Sigmoid colon (tissue), 7 donors: ENCODE measurements at places on chromosomes 13 and 19. TPM values are rescaled to one million over a fixed set of nuclear protein-coding genes. Genes with fewer than 3 reads are reported as not detected.
A peak's percentile ranks its signal among the peaks of the same experiment; 100 is the strongest.

DNA sequence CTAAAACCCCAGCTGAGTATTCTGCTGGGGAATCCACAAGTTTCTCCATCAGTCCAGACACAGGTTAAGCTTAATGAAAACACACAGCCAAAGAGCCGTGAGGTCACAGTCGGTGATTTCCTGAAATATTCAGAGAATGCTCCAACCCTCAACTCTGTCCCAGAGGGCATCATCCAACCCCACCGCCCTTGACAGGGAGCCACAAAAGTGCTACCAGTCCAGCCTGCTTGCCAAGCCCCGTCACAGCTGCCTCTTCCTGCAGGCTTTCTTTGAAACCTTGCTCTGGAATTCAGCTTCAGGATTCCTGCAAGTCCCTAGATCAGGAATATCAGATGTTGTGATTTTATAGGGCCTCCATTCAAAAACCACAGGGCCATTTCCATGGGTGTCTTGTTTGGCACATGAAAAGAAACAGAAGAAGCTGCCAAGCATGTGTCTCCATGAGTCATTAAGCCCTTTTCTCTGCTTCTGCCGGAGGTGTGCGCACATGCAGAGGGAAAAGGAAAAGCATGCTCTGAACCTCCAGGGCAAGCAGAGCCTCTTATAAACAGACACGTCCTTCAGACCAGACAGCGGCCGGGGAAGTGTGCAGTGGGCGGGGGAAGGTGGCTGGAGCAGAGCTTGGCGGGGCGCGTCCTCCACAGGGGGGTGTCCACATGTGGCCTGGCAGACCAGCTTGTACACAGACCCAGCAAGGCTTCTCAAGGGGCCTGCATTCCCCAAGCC is 164.7 kb downstream of the KATNAL1 start:
- H3K4me3 ChIP-seq, result no peak overlapping the region
- no peaks in the 10 kb centered on the region for H3K27me3 ChIP-seq
- peaks cover 24% of the 10 kb centered on the region for H3K4me1 ChIP-seq
- peak; percentile 88 for DNase-seq

DNA sequence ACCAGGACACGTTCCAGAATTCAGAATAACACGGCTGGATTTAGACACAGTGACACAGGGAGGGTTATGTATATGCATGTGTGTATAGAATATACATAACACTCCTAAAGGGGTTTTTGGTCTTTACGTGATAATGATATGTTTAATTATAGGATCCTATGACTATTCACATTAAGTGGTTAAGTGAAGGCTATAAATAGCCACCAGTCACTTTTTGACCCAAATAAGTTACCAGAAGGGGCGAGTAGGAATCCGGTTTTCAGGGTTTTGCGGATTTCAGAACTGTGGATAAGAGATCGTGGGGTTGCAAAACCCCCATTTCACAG is 6.9 kb downstream of the ANGPTL6 start:
- no peaks in the 10 kb centered on the region for H3K36me3 ChIP-seq
- no peaks in the 10 kb centered on the region for H3K27me3 ChIP-seq
- peak overlapping the region; percentile 78 for H3K27ac ChIP-seq

DNA sequence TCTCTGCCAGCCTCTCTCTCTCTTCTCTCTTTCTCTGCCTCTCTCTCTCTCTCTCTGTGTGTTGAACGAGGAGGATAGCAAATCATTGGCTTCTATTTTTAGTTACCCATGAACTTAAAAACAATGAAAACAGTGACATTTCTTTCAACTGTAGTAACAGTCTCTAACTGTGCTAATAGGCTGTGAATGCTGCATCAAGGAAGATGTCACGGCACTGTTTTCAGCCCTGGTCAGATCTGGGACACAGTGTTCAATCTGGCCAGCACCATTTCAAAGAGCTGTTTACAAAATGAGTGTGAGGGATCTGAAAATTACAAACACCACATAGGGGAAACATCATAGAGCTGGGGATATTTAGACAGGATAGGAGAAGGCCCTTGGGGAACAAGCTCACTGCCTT is 717.0 kb downstream of the FGF9 start:
- no peak overlapping the region for H3K27ac ChIP-seq
- no peaks in the 10 kb centered on the region for H3K27me3 ChIP-seq
- H3K4me3 ChIP-seq, result no peak overlapping the region
- no peaks in the 10 kb centered on the region for H3K4me1 ChIP-seq
- DNase-seq, result no peak
- H3K36me3 ChIP-seq, result no peaks in the 10 kb centered on the region

GRCh38 chr13:67147342-67148133 is 82.6 kb downstream of the PCDH9 start:
- no peaks in the 10 kb centered on the region for H3K36me3 ChIP-seq
- peaks cover 16% of the 10 kb centered on the region for H3K4me1 ChIP-seq
- H3K4me3 ChIP-seq, result no peak overlapping the region
- H3K27me3 ChIP-seq, result no peaks in the 10 kb centered on the region
- peak overlapping the region; percentile 29 for H3K27ac ChIP-seq

- no peak for DNase-seq
- H3K36me3 ChIP-seq, result peaks cover 34% of the 10 kb centered on the region
Measured at GRCh38 chr19:40741527-40742390, 8.5 kb downstream of the ACTMAP start.

- peaks cover 68% of the 10 kb centered on the region for H3K4me1 ChIP-seq
- H3K36me3 ChIP-seq, result no peaks in the 10 kb centered on the region
- DNase-seq, result no peak
Measured at GRCh38 chr13:46571909-46572595, 19.1 kb downstream of the LRCH1 start.

DNA sequence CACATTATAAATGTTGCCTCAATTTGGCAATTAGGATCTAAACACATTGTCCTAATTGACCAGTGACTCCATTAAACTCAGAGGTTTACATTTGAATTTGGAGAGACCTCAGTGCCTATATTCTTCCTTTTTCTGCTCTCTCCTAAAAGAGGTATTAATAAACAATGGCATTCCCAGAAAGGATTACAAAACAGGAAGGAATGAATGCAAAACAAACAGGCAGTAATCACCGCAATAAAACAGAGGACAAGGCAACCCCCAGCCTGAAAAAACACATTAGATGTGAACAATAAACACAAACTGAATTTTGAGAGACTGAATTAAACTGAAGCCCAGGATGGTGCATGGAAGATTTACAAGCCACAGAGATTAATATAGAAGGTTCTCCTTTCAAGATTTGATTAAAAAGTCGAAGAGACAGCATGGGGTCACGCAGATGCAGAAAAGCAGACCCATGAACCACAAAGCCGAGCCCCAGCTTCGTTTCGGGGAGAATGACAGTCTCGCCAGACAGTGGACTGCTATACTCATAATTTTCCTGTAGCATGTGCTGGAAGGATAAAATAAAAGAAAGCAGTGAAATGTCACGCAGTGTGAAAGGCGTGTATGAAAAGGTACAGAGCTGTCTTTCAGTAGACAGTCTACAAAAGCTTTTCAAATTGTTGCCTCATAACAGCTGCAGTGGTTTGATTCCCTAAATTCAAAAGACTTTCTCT is 503.0 kb downstream of the LIG4 start:
- no peak for DNase-seq
- H3K4me3 ChIP-seq, result no peak overlapping the region
- H3K27me3 ChIP-seq, result no peaks in the 10 kb centered on the region
- H3K36me3 ChIP-seq, result no peaks in the 10 kb centered on the region
- no peak overlapping the region for H3K27ac ChIP-seq

DNA sequence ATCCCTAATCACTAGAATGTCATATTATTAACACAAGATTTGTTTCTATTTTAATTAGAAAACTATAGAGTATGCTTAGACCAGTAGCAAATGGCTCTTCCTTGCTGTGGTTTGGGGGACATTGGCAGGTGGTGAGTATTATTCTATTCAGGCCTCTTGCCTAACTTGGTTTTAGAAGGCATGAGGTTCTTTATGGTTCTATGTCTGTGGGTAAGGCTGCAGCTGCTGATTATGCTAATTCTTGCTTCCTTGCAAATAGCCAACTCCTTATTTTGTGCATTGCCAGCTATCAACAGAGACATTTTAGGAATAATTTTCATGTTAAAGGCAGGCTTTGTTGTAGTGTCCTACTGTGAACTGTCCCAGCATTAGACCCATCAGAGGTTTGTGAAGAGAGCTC is 1344.9 kb downstream of the UQCRFS1 start:
- no peak overlapping the region for H3K4me3 ChIP-seq
- H3K36me3 ChIP-seq, result no peaks in the 10 kb centered on the region
- no peaks in the 10 kb centered on the region for H3K4me1 ChIP-seq
- H3K27me3 ChIP-seq, result no peaks in the 10 kb centered on the region

DNA sequence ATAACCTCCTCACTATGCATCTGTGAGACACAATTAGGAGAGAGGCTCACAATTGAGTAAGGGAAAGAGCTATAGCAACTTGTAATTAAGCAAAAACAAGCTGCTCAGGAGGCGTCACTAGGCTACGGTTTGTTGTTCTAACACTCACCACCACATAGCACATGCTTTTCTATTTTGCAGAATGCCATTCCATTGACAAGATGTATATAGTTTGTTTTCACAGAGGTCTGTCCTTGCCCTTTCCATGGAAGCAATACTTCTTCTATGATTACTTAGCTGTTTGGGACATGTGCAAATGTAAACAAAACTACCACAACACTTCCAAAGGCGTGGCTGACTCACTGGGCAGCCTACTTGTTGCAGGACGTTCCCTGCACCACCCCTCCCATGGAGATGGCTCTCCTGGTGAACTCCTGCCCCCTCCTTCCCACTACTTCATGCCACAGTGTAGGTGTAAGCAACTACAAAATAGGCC is 33.9 kb upstream of the FAM216B start:
- H3K4me1 ChIP-seq, result peaks cover 7% of the 10 kb centered on the region
- H3K27ac ChIP-seq, result no peak overlapping the region
- H3K4me3 ChIP-seq, result no peak overlapping the region
- DNase-seq, result no peak
- H3K36me3 ChIP-seq, result no peaks in the 10 kb centered on the region

CEACAM3 gene
- not detected for total RNA-seq

PTH2 gene
- total RNA-seq, result not detected

RNF113B gene
- total RNA-seq, result not detected

NOVA2 gene
- total RNA-seq, result 1.8 TPM

ZNF221 gene
- 5.3 TPM for total RNA-seq

ATP4A gene
- total RNA-seq, result not detected

ACP5 gene
- total RNA-seq, result 23.5 TPM

CHAMP1 gene
- 15.5 TPM for total RNA-seq

ZNF805 gene
- 21.6 TPM for total RNA-seq
